ENCODE measurements at places on chromosomes 4 and X.

DNA sequence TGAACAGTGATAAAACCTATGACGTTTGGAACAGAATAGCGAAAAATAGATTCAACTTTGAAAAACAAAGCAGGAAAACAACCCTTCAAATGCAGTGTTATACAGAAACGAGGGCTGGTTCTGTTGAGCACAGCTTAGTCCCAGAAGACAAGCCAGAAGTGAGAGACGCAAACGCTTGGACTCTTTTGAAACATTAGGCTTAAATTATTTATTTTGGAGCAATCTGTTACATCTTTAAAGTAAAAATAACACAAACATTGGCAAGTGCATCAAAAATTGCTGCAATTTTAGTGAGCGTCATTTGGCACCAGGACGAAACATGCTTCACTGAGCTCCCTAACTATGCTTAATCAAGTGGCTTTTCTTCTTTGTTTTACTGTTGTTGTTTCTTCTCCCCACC is 63.5 kb downstream of the ENPP6 start:
- no peak for DNase-seq

DNA sequence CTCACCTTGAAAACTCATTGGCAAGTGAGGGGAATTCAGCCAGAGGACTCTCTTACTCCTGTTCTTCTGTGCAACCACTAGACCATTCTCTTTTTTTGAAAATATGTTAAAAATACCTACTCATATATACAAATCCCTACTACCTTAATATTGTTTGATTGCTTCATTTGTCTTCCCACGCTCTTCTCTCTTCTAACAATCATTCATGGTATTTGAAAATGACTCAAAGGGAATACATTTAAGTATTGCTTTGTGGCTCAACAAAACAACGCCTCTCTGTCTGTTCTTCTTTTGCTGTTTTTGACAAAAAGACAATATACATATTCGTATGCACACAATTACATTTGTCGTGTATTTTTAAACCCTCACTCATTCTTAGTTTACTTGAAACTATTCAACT is 589.4 kb downstream of the ANKRD50 start:
- no peak for DNase-seq

DNA sequence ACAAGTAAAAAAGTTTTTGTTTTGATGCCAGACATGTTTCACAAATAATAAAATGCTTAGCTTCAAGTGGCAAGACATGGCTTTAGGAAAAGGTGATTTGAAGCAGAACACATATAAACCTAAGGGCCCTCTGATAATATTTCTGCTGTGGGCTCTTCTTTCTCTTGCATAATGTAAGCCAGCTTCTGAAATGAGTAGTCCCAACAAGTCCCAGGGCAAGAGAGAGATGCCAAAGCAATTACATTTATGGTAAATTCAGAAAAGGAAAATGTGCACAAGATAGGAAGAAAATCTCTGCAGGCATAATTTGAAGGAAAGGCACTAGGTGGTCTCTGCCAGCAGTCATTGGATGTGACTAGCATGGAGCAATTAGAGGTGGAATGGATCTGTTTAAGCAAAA is 170.8 kb upstream of the GALNT7 start:
- no peak for DNase-seq

- DNase-seq: no peak
Measured at GRCh38 chrX:78650906-78651437, 8.2 kb downstream of the RTL3 start.

- DNase-seq: no peak
Measured at GRCh38 chrX:15838017-15838416, 16.6 kb downstream of the AP1S2 start.

- DNase-seq: no peak
Measured at GRCh38 chr4:24278693-24279092, 305.7 kb downstream of the DHX15 start.

GRCh38 chr4:85747882-85748491 is 273.0 kb downstream of the ARHGAP24 start:
- DNase-seq: no peak

GRCh38 chr4:156779042-156779441 is 192.6 kb downstream of the PDGFC start:
- DNase-seq: no peak

DNA sequence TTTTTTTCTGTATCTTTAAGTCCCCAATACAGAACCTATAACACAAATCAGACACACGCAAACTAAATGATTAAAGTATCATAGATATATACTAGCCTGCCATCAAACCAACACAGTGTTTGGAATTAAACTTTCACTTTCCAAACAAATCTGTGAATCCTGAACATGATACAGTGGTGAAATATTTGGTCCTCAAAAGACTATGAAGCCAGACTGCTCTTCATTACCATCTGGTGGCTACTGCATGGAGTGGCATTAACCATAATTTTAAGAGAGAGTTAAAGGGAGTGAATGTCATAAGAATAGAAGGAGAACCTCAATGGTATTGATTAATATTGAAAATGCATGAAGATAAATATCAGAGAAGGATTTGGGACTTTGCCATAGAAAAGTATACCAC is 9.2 kb upstream of the GABRA4 start:
- no peak for DNase-seq

GRCh38 chrX:111086591-111087006 is 9.4 kb upstream of the PAK3 start:
- DNase-seq: no peak

DNA sequence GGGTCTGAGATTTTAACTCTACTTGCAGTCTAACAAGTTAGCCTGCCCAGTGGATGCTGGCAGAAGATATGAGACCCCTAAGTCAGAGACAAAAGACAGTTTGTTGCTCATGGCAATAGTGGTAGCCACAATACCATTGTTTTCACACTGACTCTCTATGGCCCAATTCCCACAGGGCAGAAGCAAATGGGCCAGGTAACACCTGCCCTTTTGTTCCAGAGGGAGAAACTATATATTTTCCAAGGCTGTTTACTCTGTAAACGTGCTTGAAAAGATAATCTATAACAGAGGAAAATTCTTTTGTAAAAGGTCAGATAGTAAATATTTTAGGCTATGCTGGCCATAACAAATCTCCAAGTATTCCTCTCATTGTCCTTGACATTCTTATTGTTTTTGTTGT is 57.2 kb upstream of the NPNT start:
- no peak for DNase-seq

GRCh38 chr4:4416981-4417380 is 30.1 kb downstream of the NSG1 start:
- DNase-seq: no peak

GRCh38 chr4:77817304-77818072 is 1.7 kb downstream of the CNOT6L start:
- no peak for DNase-seq

- no peak for DNase-seq
Measured at GRCh38 chr4:169485791-169486742, 126.3 kb downstream of the NEK1 start.

DNA sequence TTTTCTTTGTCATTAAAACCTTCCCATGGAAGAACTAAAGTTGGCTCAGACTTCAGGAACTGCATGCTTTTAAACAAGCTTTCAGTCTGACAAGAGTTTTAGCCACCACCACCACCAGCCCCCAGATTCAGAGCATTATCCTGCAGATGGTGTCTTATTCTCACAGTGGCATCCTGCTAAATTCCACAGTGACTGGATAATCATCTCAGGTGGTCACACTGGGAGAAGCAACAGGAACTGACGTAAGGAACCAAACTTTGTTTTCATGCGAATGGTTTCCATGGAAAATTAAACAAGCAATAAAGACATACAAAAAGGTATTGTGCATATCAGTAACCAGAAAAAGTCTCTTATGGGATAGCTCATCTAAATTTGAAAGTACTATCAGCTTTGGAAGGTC is 370.7 kb downstream of the FBXW7 start:
- no peak for DNase-seq

DNA sequence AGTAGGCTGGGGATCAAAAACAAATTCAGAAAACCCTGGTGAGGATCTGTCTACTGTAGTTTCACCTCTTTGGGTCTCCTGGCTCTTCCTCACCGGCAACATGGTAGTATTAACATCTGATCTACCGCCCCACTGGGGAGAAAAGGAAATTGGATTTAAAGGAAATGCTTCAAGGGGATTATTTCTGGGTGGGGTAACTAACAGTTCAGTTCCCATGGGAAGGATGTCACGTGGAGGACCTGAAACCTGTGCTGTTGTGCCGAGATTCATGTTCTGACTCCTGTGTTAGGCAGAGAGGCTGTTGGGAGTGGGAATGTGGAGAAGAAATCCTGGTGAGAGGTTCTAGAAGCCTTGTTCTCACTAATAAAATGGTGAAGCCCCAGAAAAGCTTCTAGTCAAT is 254.4 kb downstream of the BCOR start:
- no peak for DNase-seq

- DNase-seq: no peak
Measured at GRCh38 chrX:69021141-69021960, 143.9 kb downstream of the PJA1 start.

- DNase-seq: no peak
Measured at GRCh38 chrX:21926527-21927278, 13.8 kb upstream of the SMS start.

- DNase-seq: no peak
Measured at GRCh38 chr4:163536091-163536490, 41.6 kb downstream of the TMA16 start.

DNA sequence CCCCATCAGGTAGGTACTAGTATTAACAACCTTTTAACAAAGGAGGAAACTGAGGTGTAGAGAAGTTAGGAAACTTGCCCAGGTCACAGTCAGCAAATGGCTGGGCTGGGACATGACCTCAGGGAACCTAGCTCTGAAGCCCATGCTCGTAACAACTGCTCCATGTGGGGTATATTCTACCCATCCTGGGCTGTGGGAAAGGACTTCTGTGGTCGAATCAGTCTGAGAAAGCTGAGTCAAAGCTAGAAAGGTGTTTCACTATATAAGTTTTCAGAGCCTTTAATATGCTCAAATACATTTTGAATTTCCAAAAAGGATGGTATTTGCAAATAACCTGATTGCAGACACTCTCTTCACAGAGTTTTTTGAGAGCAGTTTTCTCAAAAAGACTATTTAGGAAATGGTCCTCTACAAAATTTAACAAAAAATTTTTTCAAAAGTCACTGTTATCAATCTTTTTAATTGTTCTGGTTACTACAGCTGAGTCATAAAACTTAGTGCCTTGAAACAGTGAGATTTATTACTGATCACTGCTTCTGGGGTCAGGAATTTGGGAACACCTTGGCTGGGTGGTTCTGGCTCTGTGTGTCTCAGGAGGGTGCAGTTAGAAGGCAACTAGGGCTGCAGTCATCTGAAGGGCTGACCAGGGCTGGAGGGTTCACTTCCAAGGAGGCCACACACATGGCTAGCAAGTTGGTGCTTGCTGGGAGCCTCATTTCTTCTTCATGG is 53.6 kb downstream of the NSG1 start:
- DNase-seq: no peak

DNA sequence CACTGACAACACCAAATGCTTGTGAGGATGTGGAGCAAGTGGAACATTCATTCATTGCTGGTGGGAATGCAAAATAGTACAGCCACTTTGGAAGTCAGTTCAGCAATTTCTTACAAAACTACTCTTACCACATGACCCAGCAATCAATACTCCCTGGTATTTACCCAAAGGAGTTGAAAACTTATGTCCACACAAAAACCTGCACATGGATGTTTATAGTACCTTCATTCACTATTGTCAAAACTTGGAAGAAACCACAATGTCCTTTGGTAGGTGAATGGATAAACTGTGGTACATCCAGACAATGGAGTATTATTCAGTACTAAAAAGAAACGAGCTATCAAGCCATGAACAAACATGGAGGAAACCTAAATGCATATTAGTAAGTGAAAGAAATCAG is 27.5 kb downstream of the HUWE1 start:
- no peak for DNase-seq

DNA sequence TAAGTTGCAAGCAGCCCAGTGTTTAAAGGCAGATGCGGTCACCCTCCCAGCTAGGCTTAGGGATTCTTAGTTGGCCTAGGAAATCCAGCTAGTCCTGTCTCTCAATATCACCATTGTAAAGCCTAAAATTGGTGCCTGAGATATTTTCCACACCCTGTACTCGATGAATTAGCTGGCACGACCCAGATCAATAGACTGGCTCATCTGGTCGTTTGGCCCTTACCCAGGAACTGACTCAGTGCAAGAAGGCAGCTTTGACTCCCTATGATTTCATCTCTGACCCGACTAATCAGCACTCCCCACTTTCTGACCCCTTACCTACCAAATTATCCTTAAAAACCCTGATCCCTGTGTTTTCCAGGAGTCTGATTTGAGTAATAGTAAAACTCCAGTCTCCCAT is 384.9 kb upstream of the SLC7A11 start:
- no peak for DNase-seq

DNA sequence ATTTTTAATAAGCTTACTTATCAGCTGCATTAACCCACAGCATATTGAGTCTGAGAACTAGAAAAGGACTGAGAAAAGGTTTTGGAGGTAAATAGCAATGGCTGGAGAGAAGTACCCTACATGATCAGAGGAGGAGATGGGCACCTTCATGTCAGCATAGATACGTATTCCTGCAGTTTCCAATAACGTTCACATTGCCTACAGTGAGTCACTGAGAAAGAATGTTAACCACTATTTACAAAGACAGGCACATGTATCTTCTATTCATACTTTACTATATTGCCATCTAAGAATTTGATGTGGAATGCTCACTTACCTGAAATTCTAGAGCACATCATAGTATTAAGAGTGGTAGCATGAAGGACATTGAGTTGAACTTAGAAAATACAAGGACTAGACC is 92.5 kb downstream of the TLL1 start:
- no peak for DNase-seq

DNA sequence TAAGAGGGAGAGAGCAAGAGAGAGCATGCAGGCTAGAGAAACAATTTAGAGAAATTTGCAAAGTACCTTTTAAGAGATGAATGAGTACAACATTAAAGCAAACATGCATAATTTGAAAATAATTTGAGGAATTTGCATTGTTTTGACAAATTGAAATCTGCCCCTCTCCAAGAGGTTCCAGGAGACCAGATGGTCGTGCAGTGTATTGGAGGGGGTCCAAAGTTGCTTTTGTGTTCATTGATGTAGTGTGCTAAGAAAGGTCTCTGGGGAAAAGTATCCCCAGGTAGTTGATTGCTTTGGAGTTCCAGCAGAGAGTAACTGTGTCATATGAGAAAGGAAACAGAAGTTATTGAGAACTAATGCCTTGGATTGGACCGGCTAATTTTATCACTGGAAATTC is 635.0 kb upstream of the TENM3 start:
- no peak for DNase-seq

- no peak for DNase-seq
Measured at GRCh38 chr4:72777436-72777835, 208.4 kb upstream of the ADAMTS3 start.

- DNase-seq: no peak
Measured at GRCh38 chrX:16311671-16312070, 144.4 kb downstream of the MAGEB17 start.

- DNase-seq: no peak
Measured at GRCh38 chrX:149829751-149830191, 48.0 kb downstream of the MAGEA9 start.

GRCh38 chrX:148499638-148500422 is 587 bp upstream of the AFF2 start:
- DNase-seq: no peak

DNA sequence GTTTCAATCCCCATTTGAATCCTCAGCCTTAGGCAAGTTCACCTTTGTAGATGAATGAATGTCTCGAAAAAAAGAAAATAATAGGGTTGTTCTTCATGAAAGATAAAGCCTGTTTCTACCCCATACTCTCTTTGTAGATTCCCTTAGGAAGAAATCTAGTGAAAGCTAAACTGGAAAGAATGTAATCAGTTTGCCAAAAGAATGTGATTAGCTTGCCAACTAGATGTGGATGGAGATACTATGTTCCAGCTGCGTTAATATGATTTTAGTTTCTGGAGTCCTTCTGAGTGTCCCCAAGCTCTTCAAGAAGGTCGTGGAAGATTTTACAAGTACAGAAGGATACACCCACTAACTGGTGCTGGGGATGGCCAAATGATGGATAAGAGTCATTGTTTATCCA is 162.3 kb upstream of the EDNRA start:
- no peak for DNase-seq

Data from stimulated activated CD4-positive, alpha-beta T cell treated with anti-CD3 and anti-CD28 coated beads, Interleukin-15, amount 100 ng/mL, for 1 hour (primary cell).